ENCODE measurements at places on chromosomes 3 and 15.

- no peak for DNase-seq
Measured at GRCh38 chr3:9686050-9686550, 17.5 kb upstream of the CPNE9 start.

DNA sequence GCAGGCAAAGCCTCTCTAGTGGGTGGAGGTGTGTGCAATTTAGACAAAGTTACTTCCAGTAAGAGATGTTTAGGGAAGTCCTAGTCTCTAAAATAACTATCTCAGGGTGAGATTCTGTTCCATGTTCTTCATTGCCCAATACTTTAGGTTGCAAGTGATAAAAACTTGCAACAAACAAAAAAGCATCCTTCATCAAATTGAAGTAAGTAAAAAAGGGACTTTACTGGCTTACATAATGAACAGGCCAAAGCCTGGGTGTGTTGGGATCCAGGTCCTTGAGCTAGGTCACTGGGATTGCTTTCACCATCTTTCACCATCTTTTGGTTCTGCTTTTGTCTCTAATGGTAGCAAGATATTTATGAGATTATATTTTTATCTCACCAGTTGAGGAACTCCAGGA is 38.3 kb downstream of the CX3CR1 start:
- DNase-seq = no peak

GRCh38 chr3:123375014-123375940 is 73.6 kb downstream of the ADCY5 start:
- no peak for DNase-seq

DNA sequence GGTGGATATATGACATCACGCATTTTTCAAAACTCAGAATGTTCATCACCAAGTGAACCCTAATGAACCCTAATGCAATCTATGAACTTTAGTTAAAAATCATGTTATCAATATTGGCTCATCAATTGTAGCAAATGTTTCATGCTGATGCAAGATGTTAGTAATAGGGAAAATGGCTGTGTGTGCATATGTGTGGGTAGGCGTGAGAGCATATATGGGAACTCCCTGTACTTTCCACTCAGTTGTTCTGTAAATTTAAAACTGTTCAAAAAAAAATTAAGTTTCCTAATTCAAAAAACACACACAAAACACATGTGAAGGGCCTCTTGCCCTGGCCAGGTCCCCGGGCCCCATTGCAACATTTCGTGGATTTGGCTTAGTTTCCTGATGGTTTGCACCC is 89.7 kb upstream of the PROK2 start:
- DNase-seq = no peak

DNA sequence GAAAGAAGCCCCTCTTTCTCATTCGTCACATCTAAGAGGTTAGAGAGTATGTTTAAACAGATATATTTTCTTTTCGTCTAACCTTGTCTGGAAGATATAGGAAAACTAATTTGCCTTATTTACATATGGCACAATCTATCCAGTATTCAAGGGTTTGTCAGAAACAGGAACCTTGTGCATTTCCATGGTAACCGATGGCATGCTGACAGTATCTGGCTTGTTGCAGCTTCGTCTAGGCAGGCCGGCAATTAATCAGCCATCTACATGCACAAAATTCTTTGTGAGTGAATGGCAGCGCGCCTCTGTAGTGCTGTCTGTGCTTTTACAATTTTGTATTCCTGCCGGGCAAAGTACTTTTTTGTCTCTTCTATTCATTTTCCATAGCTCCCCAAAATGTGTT is 294.0 kb upstream of the SOX2 start:
- DNase-seq = no peak

DNA sequence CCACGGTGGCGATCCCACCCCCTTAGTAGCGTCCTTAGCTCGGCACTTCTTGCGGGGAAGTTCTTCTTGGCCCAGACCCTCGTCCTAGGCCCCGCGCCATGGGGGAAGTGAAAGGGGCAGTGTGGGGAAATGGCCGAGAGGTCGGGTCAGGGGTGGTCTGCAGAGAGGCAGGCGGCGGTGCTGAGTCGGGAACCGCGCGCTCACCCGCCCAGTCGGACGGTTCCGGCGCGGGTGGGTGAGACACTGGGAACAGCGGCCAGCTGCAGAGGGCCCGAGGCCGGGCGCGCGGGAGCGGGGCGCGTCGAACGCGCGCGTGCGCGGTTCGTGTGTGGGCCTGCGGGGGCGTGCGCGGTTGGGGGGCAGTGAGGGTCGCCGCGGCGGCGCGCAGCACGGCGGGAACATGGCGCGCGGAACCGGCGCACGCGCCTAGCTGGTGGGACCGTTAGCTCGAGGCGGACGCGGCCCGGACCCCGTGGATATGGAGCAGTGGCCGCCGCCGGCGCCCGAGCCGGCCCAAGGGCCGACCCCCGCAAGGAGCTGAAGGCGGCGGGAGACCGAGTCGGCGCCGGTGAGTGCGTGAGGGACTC is 246.9 kb downstream of the GOLGA6L6 start:
- DNase-seq = no peak

DNA sequence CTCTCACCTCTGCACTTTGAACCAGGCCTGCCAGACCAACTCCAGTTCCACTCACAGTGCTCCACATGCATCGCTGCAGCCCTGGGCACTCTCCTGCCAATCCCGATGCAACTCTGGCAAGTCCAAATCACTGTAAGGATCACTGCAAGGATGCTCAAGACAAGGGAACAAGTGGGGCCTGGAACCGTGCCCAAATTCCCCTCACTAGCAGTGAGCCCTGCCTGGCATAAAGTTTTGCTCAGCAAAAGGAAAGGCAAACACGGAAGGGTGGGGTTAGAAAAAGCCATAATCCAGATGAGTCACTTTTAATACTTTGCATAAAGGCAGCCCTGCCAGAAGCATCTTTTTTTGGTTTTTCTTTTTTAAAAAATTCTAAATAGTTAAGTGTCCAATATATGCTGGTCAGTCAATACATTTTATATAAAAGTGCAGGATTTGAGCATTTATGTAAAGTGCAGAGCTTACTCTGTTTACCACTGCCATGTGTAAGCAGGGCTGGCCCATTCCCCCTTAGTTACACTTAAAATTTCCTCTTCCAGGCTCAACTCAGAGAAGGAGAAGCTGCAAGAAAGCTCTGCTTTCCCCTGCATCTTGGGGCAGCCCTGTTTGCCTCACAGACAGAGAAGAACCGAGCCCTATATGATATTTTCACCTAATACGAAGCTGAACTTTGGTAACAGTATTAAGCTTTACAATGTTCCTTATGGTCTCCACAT is 102.2 kb downstream of the CD47 start:
- DNase-seq = no peak

- DNase-seq = no peak
Measured at GRCh38 chr15:72873379-72874233, 90.0 kb upstream of the ADPGK start.

DNA sequence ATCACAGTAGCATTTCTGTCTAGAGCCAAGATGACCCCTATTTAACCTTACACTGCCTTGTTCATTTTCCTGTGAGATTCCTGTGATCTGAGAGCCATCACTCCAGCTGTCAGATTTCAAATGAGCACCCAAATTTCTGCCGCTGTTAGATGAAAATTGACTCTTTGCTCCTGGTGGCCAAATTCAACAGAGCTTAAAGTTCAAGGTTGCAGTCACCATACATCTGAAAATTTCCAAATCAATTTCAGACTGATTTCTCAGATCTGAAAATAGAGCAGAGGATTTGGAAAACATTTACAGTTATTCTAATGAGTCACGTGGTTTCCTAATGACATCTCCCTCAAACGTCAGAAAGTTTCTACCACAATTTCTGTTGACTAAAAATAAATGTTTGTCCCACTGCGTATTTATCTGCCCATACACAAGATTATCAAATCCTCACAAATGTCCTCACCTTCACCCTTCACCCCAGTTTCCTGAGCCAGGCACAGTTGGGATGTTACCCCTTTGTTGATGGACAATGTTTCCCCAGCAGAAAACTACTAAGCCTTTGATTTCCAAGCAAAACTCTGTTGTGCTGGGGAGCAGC is 16.4 kb downstream of the HDC start:
- no peak for DNase-seq

- no peak for DNase-seq
Measured at GRCh38 chr3:45664578-45664977, 24.6 kb upstream of the SACM1L start.

DNA sequence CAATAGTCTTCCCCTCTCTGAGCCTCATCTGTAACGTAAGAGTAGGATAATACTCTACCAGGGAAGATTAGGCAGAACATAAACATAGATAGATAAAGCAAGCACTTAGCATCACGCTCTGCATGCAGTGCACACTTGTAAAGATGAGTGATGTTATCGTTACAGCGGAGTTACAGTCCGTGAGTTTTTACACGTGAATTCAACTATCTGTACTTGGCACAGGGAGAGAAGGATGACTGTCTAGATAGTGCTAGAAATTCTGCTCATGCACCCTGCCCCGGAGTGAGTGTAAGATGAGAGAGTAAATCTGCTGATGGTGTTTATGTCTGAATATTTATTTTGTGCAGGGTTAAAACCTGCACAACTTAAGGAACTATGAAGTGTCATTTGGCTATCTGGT is 35.8 kb downstream of the HAPLN3 start:
- no peak for DNase-seq

DNA sequence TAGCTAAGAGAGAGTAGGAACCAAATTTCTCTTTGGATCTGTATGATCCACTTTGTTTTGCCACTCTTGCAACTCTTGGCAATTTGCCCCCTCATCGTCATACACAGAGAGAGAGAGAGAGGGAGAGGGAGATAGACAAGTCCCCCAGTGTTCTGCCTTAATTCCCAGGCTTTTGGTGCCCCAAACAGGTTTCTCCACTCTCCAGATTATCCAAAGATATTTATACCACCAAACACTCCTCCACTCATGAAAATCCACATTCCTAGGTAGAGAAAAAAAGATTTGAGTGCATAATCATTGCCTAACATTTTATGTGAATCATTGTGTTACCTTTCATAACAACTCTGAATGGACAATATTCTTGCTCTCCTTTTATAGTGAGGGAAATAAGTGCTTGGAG is 15.3 kb downstream of the ACP3 start:
- DNase-seq = no peak

- DNase-seq = no peak
Measured at GRCh38 chr15:57057134-57057930, 138.9 kb downstream of the TCF12 start.

DNA sequence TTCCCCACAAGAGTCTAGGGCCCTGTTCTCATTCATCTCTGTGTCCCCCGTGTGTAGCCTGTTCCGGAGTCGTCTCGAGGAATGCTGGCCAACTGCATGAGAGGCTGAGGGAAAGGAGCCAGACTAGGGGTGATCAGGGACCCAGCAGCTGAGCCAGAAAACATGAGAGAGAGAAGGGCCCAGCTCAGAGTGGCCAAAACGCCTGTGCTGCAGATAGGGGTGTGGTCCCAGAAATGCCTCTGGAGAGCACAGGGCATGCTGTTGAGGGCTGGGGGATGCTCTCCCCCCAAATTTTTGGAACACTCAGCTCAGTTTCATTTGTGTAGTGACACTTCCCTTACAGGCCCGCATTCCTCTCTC is 14.1 kb downstream of the CYP1A2 start:
- DNase-seq = no peak

DNA sequence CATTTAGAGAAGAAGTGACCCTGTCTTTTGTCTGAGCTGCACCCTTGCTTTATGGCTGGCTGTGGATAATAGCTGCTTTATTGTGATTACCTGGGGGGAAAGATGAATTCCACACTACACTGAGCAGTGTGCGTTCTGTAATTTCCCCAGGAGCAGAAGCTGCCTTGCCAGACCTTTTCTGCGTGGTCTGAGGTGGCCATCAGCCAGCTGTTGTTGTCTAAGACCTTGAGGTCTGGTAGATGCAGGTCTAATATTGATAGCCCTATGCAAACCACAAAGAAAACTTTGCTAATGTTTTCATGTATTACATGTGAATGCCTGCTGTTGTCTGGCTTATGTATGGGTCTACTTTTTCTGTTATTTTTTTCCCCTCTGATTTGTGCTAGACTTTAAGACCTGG is 144.6 kb downstream of the THSD4 start:
- peak; percentile 27 for DNase-seq

DNA sequence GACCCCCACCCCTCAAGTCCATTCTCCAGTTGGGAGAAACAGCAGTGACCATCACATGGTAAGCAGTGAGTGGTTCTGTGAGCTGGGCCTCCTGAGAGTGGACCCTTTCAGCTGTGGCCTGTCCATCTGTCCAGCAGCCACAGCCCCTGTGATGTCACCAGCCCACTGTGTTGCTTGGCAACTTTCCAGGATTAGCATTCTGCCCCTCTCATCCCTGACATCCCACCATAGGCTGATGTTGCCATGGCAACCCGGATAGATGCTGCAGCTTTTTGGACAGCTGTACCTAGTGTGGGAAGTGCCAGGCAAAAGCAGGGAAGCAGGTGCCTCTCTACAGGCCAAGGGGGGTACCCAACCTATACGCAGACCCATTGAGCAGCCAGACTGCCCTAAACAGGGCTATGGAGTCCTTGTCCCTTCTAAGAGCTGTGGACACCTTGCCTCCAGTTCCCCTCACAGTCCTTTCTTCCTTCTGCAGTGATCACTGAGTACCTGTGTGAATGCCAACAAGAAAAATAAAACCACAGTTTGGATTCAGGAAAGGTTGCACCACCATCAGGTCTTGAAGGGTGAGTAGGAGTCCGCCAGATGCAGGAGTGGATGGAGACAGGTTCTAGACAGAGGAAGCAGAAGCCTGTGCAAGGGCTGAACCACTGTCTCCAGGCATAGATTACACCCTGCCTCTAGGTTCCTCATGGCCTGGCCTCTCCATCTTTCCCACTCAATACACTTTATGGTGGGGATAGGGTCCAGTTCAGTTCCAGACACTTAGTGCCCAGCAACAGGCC is at the start of gene DNAH1:
TSS of gene DNAH1 (plus strand) at position 343 of the 788 bp plus-strand sequence. CDS start 6,124 bp downstream, outside the sequence.
- DNase-seq = no peak

DNA sequence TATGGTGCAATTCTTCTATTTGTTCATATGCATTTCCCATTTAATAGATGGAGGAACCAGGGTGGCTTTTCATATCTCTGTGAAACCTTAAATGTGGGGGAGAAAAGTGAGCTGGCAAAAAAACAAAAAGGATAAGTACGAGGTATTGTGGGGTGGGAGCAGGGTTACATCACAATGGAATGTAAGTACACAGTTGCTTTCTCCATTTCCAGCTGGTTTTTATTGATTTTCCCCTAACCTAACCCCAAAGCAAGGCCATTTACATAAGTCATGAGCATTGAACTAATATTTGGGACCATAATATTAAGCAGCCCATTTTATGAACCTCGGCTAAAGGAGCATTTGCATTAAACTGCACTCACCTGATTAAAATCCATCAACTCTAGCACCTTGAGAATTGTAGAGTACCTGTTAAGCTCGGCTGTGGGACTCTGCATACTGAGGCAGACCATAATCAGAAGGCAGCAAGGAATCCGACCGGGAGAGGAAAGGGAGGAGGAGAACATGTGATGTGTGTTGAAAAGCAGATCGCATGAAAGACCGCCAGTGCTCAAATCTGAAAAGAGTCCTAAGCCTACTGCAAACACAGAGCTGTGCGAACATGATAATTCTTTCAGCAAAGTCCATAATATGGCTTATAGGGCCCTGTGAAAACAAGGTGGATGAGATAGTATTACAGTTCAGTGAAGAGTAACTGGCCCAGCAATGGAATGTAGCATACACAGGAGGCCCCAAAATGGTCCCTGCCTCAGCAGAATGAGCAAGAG is 513.4 kb downstream of the FHIT start:
- no peak for DNase-seq

Measured in COR-L47 (cell line).